SJSA1 (cell line): ENCODE measurements at places on chromosomes 3 and 15. TPM values are rescaled to one million over a fixed set of nuclear protein-coding genes. Genes with fewer than 3 reads are reported as not detected.
A peak's percentile ranks its signal among the peaks of the same experiment; 100 is the strongest.

GRCh38 chr3:109125902-109126301, 8.0 kb upstream of the MORC1 start:
- no peak overlapping the region for H3K4me3 ChIP-seq
- H3K27me3 ChIP-seq, result no peaks in the 10 kb centered on the region
- DNase-seq, result no peak
- H3K27ac ChIP-seq, result no peak overlapping the region

DNA sequence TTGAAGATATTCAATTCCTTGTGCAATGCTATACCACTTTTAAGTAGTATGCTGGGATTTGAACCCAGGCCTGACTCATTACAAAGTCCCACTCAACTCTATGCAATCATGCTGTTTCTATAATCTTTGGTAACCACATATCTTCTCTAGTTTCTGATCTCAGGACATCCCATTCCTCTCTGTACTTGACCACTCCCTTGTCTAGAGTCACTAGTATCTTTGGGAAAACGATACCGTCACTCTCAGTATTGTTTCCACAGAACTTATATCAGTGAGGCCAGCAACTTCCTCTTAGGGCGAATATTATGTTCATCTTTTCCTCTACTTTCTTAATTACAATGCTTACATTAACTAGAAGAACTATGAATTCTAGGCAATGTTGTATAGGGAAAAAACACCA, 137.3 kb upstream of the TSPAN3 start:
- no peak overlapping the region for H3K27ac ChIP-seq
- DNase-seq, result no peak
- H3K36me3 ChIP-seq, result peaks cover 23% of the 10 kb centered on the region
- no peak overlapping the region for H3K4me3 ChIP-seq
- no peaks in the 10 kb centered on the region for H3K27me3 ChIP-seq

The LRRC49 gene
- total RNA-seq, result 5.1 and 12.1 TPM in 2 replicates

The LRRC2 gene
- 0.61 and 2.8 TPM in 2 replicates for total RNA-seq

GRCh38 chr3:32447865-32448400, 54.7 kb downstream of the CMTM6 start:
- no peak overlapping the region for H3K27ac ChIP-seq
- H3K4me1 ChIP-seq, result peaks cover 7% of the 10 kb centered on the region
- H3K4me3 ChIP-seq, result no peak overlapping the region
- no peaks in the 10 kb centered on the region for H3K36me3 ChIP-seq

GRCh38 chr3:112687211-112687610, 46.3 kb upstream of the CCDC80 start:
- no peaks in the 10 kb centered on the region for H3K27me3 ChIP-seq
- no peaks in the 10 kb centered on the region for H3K36me3 ChIP-seq
- no peak for DNase-seq
- H3K4me1 ChIP-seq, result peaks cover 82% of the 10 kb centered on the region
- no peak overlapping the region for H3K4me3 ChIP-seq
- no peak overlapping the region for H3K27ac ChIP-seq

DNA sequence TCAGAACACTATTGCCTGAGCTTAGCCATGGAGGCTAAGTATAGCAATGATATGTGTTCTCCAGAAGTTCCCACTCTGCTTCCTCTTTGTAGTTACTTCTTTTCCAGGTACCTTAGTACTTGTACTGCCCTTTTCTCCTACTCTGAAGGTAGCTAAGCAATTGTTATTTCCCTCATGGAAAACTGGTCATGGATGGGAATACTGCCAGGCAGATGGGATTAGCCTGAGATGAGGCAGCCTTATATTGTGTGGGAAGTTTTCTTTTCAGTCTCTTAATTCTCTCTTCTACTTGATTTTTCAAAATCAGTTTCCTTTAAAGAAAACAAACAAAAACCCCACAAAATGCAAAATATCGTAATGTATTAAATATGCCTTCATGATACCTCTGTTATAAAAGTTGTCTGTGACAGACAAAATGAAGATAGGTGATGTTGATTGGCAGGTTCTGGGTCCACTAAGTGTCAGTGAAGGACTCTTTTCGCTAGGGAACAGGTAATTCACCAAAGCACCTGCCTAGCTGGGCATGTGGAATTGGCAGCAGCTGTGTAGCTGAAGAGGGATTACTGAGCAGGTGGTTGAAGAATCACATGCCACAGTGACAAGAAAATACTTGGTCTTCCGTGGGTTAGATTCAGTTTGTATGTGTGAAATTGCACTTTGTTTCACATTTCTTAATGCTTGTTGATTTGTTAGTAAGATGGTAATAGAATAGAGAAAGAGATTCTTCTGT, 4.1 kb downstream of the ZNF609 start:
- H3K4me1 ChIP-seq, result peaks cover 21% of the 10 kb centered on the region
- no peak for DNase-seq
- no peak overlapping the region for H3K4me3 ChIP-seq

The THBS1 gene
- total RNA-seq, result 332 and 499 TPM in 2 replicates

DNA sequence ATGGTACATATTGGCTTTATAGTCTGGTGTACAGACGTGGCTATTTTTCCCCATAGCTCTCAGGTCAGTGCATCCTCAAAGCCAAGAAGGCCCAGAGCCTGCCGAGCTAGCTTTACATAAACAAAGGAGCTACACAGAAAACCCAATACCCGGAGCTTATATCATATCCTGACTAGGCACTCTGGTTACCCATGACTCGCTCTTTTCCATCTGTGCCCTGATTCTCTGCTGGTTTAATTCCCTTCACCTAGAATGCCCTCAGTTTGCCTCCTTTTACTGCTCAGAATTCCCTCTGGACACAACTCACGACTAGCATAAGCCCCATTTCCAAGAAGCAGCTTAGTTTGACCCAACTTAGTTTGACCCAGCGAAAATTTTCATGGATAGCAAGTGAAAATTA, 110.8 kb downstream of the TIGIT start:
- peaks cover 31% of the 10 kb centered on the region for H3K4me1 ChIP-seq
- no peak overlapping the region; the same call in 1 of the 2 replicates for H3K27ac ChIP-seq
- H3K4me3 ChIP-seq, result no peak overlapping the region
- no peak for DNase-seq

- H3K4me3 ChIP-seq, result no peak overlapping the region
- H3K27me3 ChIP-seq, result no peaks in the 10 kb centered on the region
- no peaks in the 10 kb centered on the region for H3K4me1 ChIP-seq
- peaks cover 14% of the 10 kb centered on the region; the same call in 1 of the 2 replicates for H3K36me3 ChIP-seq
- H3K27ac ChIP-seq, result no peak overlapping the region
These were observed 142.3 kb downstream of the VPS8 start for GRCh38 chr3:184954251-184954650.

DNA sequence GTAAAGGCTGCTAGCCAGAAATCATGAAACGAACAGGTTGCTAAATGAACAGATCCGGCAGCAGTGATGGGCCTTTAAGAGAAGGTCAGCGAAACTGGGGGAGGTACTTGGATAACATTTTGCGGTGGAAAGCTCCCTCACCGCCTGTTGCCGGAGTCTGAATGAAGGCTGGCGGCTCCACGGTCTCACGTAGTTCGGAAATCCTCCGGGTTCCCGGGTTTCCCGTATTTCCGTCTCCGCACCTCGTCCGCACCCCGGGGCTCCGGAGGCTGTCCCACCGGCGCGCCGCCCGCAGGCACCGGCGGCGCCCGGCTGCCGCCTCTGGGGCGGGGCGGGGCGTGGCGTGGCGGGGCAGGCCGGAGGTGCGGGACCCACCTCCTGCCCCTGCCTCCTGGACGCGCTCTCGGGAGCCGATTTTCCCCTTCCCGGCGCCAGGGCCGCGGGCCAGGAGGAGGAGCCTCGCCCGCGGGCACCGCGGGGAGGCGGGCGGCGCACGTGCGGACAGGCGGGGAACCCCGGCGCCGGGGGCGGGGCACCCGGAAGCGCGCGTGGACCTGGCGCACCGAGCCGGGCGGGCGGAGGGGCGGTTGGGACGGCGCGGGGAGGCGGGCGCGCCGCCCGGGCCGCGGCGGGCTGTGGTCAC, at the start of gene ZDHHC23:
Gene ZDHHC23, plus strand, starts transcription at position 642 of the 643 bp plus-strand sequence. CDS start 790 bp downstream, outside the sequence.
- peak; percentile 40 for DNase-seq
- H3K36me3 ChIP-seq, result no peaks in the 10 kb centered on the region
- H3K27ac ChIP-seq, result no peak within 1 kb of the TSS
